ENCODE measurements at places on chromosomes 2 and 18. TPM values are rescaled to one million over a fixed set of nuclear protein-coding genes. Genes with fewer than 3 reads are reported as not detected.

The AQP12B gene
- total RNA-seq: 9.6 TPM

The DLX1 gene
- total RNA-seq: 0.19 TPM

The IL36A gene
- not detected for total RNA-seq

The LIPG gene
- total RNA-seq: 25.5 TPM

The ATP8B1 gene
- 263 TPM for total RNA-seq

The NTSR2 gene
- not detected for total RNA-seq

The CNGA3 gene
- total RNA-seq: 0.35 TPM

The IL1R2 gene
- 50.1 TPM for total RNA-seq

The LHCGR gene
- not detected for total RNA-seq

The STK39 gene
- total RNA-seq: 35.9 TPM

The VAPA gene
- total RNA-seq: 295 TPM

DNA sequence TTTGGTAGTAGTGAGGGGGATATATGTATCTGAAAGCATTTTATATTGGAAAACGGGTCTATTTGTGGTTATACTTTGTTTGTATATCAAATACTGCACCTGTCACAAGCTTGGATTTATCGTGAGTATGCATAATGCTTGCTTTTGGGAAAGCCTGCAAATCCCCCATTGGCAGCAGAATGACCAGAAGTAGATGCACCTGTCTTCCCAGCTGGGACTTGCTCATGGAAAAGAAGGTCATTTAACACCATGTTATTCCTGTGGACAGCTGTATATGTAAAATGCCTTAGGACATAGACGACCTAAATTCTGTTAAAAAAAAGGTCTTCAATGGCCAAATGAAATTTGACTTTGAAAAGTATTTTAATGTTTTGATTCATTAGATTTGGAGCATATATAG is 599.4 kb downstream of the XIRP2 start:
- no peak overlapping the region for H3K27ac ChIP-seq
- H3K4me1 ChIP-seq: no peaks in the 10 kb centered on the region
- no peak overlapping the region for H3K4me3 ChIP-seq
- H3K36me3 ChIP-seq: no peaks in the 10 kb centered on the region
- no peaks in the 10 kb centered on the region for H3K27me3 ChIP-seq

GRCh38 chr2:197297772-197298318 is 12.7 kb downstream of the ANKRD44 start:
- peak overlapping the region; percentile 4 for H3K27ac ChIP-seq
- no peaks in the 10 kb centered on the region for H3K27me3 ChIP-seq
- H3K36me3 ChIP-seq: no peaks in the 10 kb centered on the region
- DNase-seq: no peak
- H3K4me3 ChIP-seq: no peak overlapping the region

GRCh38 chr2:167992278-167992677 is 255.1 kb downstream of the STK39 start:
- DNase-seq: no peak
- H3K36me3 ChIP-seq: no peaks in the 10 kb centered on the region
- no peak overlapping the region for H3K4me3 ChIP-seq
- H3K4me1 ChIP-seq: no peaks in the 10 kb centered on the region
- H3K27me3 ChIP-seq: no peaks in the 10 kb centered on the region

DNA sequence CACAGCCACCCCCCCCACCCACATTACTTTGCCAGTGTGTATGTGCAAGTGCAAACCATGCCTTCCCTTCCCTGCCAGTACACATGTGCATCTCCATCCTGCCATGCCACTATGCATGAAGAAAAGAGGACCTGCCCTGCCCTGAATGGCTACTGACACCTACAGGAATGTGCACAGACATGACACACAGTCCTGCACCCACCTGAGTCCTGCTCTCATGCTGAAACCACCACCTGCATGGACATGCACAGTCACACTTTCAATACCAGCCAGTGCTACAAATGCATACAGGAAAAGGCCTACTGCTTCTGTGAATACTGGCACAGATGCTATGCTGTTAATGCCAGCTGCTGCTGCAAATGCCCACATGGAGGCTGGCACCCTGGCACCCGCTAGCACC is 334.4 kb upstream of the DLGAP1 start:
- H3K4me3 ChIP-seq: no peak overlapping the region
- no peak for DNase-seq
- H3K27ac ChIP-seq: no peak overlapping the region
- H3K27me3 ChIP-seq: no peaks in the 10 kb centered on the region
- no peaks in the 10 kb centered on the region for H3K36me3 ChIP-seq
- no peaks in the 10 kb centered on the region for H3K4me1 ChIP-seq

- H3K27ac ChIP-seq: no peak overlapping the region
- DNase-seq: no peak
- no peak overlapping the region for H3K4me3 ChIP-seq
- H3K36me3 ChIP-seq: no peaks in the 10 kb centered on the region
- no peaks in the 10 kb centered on the region for H3K27me3 ChIP-seq
Measured at GRCh38 chr2:122531290-122532071, 776.0 kb downstream of the TSN start.

- no peak overlapping the region for H3K27ac ChIP-seq
- no peak overlapping the region for H3K4me3 ChIP-seq
- H3K36me3 ChIP-seq: no peaks in the 10 kb centered on the region
- no peaks in the 10 kb centered on the region for H3K4me1 ChIP-seq
- no peak for DNase-seq
Measured at GRCh38 chr2:239024226-239024625, 176.3 kb downstream of the TWIST2 start.

- H3K36me3 ChIP-seq: no peaks in the 10 kb centered on the region
- no peak for DNase-seq
- H3K4me1 ChIP-seq: no peaks in the 10 kb centered on the region
- no peak overlapping the region for H3K27ac ChIP-seq
- H3K27me3 ChIP-seq: no peaks in the 10 kb centered on the region
- H3K4me3 ChIP-seq: no peak overlapping the region
Measured at GRCh38 chr2:11716689-11717321, 29.6 kb upstream of the LPIN1 start.

- no peaks in the 10 kb centered on the region for H3K36me3 ChIP-seq
- no peak for DNase-seq
- no peak overlapping the region for H3K4me3 ChIP-seq
Measured at GRCh38 chr2:29726976-29727375, 194.4 kb downstream of the ALK start.

GRCh38 chr2:8363161-8363560 is 318.7 kb upstream of the ID2 start:
- no peaks in the 10 kb centered on the region for H3K4me1 ChIP-seq
- no peak for DNase-seq
- no peaks in the 10 kb centered on the region for H3K27me3 ChIP-seq
- H3K4me3 ChIP-seq: no peak overlapping the region

- H3K27ac ChIP-seq: no peak overlapping the region
- DNase-seq: peak; percentile 57
- H3K4me3 ChIP-seq: no peak overlapping the region
- no peaks in the 10 kb centered on the region for H3K27me3 ChIP-seq
- H3K4me1 ChIP-seq: no peaks in the 10 kb centered on the region
- H3K36me3 ChIP-seq: peaks cover 8% of the 10 kb centered on the region
Measured at GRCh38 chr2:74374509-74375205, 5.5 kb downstream of the DCTN1 start.

DNA sequence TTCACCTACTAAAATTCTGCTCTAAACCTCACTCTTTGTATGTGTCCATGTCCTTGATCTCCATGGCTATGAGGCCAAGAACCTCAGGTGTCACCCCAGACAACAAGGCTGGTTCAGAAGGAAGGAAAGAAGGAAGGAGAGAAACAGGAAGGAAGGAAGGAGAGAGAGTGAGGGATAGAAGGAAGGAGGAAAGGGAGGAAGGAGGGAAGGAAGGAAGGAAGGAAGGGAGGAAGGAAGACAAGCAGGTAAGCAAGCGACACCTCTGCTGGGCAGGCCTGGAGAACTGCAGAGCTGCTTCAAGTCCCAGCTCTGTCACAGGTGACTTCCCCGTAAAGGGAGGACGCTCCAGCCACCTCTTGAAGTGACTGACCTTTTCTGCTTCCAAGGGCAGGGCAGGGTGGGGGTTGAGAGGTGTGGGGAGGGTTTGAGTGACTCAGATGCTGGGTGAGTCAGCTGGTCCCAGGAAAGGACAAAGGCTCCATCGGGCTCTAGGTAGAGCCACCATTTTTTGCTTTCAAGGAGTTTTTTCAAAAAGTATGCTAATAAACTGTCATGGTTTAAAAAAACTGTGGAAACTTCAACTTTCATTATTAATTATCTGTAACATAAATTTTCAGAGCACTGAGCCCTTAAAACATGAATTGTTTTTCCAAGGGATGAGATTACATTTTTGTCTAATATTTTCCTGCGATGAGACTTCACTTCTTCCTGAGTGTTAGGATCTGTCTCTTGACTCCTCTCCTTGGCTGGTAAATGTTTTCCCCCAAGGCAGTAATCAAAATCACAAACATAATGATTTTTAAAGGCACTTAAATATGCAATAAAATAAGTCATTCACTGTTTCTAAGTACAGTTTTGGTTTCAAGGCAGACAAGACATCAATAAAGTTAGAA is 90.1 kb upstream of the L3MBTL4 start:
- H3K4me1 ChIP-seq: no peaks in the 10 kb centered on the region
- no peak overlapping the region for H3K27ac ChIP-seq
- no peak overlapping the region for H3K4me3 ChIP-seq
- no peak for DNase-seq
- no peaks in the 10 kb centered on the region for H3K27me3 ChIP-seq
- no peaks in the 10 kb centered on the region for H3K36me3 ChIP-seq

DNA sequence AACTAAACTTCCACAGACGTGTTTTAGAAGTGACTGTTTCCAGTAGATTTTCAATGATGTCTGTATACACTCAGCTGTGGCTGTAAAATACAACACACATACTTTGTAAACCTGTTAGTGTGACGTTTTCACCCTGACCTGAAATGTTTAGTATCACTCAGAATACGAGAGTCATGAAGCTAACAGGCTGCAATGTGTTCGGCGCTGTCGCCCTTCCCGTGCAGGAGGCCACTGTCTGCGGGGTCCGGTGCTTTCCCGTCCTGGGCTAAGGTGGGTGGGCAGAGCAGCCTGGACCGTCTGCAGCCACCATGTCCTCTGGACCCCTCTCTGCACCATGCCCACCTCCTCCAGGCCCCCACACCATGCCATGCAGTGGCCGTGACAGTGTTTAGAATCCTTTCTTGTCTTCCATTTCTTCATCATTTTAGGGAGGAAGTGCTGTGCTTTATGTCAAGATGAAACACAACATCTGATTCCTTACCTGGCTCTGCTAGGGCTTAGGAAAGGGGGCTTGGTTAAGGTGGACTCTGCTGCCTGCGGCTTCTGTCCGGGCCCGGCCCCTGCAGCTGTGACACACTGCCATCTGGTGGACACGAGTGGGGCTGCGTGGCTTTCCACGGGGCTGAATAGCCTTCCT is 53.8 kb upstream of the RBM44 start:
- H3K36me3 ChIP-seq: peaks cover 6% of the 10 kb centered on the region
- H3K27me3 ChIP-seq: no peaks in the 10 kb centered on the region
- DNase-seq: peak; percentile 80
- no peak overlapping the region for H3K27ac ChIP-seq

GRCh38 chr2:204018717-204019116 is 82.2 kb downstream of the ICOS start:
- H3K36me3 ChIP-seq: no peaks in the 10 kb centered on the region
- no peak overlapping the region for H3K4me3 ChIP-seq
- no peaks in the 10 kb centered on the region for H3K27me3 ChIP-seq
- no peaks in the 10 kb centered on the region for H3K4me1 ChIP-seq
- no peak overlapping the region for H3K27ac ChIP-seq

DNA sequence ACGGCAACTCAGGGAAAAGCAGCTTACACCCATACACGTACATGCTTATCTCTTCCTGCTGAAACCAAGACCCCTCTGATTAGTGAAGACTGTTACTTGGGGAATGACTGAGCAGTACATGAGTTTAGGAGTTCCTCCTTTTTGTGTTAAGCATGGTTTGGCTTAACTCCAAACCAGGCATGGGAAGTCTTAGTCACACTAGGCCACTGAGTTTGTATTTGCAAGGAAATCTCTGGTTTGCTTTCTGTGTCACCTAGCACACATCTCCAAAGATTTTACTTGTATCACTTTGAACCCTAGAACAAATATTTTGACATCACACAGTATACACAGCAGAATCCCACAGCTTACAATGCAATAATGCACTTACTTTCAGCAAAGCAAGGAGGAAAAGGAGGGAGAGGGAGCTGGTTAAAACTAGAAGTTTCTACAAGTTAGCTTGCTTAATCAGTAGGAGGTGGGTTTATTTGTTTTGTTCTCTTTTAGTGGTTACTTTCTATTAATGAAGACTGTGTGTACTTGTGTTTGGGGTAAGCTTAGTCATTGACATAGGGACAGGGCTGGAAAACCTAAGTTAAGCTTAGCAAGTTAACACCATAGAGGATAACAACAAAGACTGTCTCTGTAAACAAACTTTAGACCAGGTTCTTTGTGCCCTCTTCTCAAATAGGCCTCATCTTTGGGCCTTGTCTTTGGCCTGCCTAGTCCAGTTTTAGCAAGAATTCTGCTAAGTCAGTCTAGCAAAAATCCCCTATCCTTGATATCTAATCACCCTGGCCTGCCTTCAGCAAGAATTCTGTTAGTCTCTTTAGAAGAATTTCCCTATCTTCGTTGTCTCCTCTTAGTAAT is 219.4 kb downstream of the MREG start:
- no peak overlapping the region for H3K27ac ChIP-seq
- H3K36me3 ChIP-seq: no peaks in the 10 kb centered on the region
- H3K27me3 ChIP-seq: no peaks in the 10 kb centered on the region

DNA sequence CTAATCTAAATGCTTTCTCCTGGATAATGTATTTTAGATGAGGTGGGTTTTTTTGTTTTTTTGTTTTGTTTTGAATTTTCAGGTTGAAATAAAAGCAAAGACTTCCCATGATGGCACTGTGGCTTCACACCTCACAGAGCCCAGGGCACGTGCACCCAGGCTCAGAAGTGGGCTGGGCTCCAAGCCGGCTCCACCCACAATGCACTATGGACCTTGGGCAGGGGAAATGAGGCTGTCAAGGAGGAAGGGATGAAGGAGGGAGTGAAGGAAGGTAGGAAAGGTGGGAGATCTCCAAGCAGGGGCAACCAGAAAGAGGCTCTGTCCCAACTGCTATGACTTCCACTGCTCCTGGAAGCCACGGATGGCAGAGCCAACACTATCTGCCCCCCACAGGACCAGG is 60.4 kb downstream of the BIN1 start:
- H3K27me3 ChIP-seq: no peaks in the 10 kb centered on the region
- no peak overlapping the region for H3K27ac ChIP-seq
- no peaks in the 10 kb centered on the region for H3K4me1 ChIP-seq
- no peak overlapping the region for H3K4me3 ChIP-seq
- no peaks in the 10 kb centered on the region for H3K36me3 ChIP-seq
- peak; percentile 18 for DNase-seq

GRCh38 chr2:86703704-86704361 is 16.3 kb upstream of the RMND5A start:
- no peaks in the 10 kb centered on the region for H3K36me3 ChIP-seq
- H3K27ac ChIP-seq: peak overlapping the region; percentile 74
- no peaks in the 10 kb centered on the region for H3K4me1 ChIP-seq
- no peak overlapping the region for H3K4me3 ChIP-seq
- peak; percentile 78 for DNase-seq

DNA sequence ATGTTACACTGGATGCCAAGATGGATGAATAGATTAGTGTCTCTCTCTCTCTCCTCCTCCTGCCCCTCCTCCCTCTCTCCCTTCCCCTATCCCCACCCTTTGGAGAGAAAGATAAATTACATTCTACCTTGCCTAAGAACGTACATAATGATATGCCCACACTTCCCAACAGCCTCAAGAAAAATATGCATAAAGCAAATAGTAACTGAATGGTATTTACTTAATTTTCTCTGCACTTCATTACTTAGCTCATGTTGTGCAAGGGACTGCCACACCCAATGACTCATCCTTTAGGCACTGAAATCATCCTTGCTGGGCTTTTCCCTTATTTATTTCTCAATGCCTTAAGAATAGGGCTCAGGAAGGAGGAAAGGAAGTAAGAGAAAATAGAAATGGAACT is 137.3 kb upstream of the PID1 start:
- DNase-seq: peak; percentile 40
- H3K4me1 ChIP-seq: no peaks in the 10 kb centered on the region
- H3K4me3 ChIP-seq: no peak overlapping the region
- H3K36me3 ChIP-seq: no peaks in the 10 kb centered on the region
- peak overlapping the region; percentile 47 for H3K27ac ChIP-seq
- H3K27me3 ChIP-seq: no peaks in the 10 kb centered on the region
